Activated T-cell treated with anti-CD3 and anti-CD28 coated beads for 48 hours (primary cell): ENCODE measurements at places on chromosomes 11 and 22.

- no peak for DNase-seq
Observed at GRCh38 chr11:15911377-15912044, 444.8 kb downstream of the SOX6 start.

DNA sequence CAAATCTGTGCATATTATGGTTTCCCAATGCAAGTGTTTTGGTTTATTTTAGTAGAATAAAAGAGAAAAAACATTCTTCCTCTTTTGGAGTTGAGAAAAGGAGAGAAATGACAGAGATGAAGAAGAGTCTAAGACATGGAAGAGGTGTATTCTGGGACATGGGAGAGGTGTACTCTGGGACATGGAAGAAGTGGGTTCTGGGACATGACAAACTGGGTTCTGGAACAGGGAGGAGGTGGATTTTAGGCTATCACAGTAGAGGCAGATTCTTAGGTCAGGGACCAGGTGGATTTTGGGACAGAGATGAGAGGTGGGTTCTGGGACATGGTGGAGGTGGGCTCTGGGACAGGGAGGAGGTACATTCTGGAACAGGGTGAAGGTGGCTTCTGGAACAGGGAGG is 2.1 kb upstream of the ASPHD2 start:
- no peak for DNase-seq

DNA sequence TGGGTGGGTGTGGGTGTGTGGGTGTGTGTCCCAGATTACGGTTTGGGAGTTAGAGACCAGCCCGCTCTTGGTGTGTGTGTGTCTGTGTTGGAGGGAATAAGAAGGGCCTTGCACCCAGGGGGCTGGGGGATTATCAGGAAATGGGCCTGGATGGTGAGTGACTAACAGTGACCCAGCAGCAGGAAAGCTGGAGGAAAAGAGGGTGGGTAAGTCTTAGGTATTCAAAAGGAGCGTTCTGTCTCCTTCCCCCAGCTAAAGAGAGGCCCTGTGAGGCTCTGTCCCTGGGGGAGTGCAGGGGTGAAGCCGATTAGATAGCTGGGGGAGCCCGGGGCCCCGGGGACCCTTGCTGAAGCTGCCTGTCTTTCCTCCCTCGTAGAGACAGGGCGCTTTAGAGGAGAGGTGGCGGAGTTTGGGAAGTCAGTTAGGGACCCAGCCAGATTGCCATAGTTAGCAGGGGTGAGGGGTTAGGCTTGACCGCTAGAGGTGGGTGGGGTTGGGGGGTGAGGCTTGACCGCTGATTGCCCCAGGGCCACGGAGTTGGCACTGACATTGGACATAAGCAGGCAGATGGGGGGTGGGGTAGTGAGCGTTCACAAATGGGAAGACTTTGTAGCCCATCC is 1.5 kb downstream of the OAF start:
- no peak for DNase-seq

GRCh38 chr11:119635041-119635740 is 93.8 kb downstream of the NECTIN1 start:
- no peak for DNase-seq

DNA sequence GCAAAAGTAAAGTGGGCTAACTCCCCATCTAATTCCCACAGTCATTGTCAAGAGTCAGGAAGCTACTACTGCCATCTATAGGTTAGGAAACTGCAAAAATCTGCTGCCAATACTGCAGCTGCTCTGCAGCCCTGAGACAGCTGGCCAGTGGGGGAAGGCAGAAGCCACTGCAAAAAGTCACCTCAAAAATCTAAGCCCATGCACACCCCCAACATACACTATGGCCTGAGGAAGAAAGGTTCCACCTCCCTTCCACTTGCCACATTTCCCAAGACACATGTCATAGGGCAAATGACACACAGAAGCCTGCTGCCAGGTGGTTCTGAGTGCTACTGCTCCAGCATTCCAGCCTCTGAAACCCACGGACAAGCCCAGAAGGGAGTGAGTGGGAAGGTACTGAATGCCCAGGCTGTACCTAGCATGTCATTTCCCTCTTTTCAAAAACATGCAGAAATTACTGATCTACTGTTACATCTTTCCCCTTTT is 36.9 kb downstream of the DGCR2 start:
- no peak for DNase-seq
